T-cell (primary cell): ENCODE measurements at places on chromosomes 7 and 10.

- no peak overlapping the region for H3K27ac ChIP-seq
- DNase-seq: no peak
- no peaks in the 10 kb centered on the region for H3K36me3 ChIP-seq
- peaks cover 15% of the 10 kb centered on the region for H3K27me3 ChIP-seq
- no peak overlapping the region for H3K4me3 ChIP-seq
Observed at GRCh38 chr10:100076750-100077149, 4.9 kb downstream of the CPN1 start.

GRCh38 chr10:7480742-7481367 is 70.0 kb upstream of the SFMBT2 start:
- H3K4me1 ChIP-seq: peaks cover 74% of the 10 kb centered on the region
- no peak for DNase-seq
- H3K27ac ChIP-seq: peak overlapping the region; percentile 48
- no peaks in the 10 kb centered on the region for H3K27me3 ChIP-seq
- H3K36me3 ChIP-seq: no peaks in the 10 kb centered on the region

- peak; percentile 54 for DNase-seq
- H3K4me3 ChIP-seq: no peak overlapping the region
- H3K27ac ChIP-seq: no peak overlapping the region
- peaks cover 2% of the 10 kb centered on the region for H3K36me3 ChIP-seq
Observed at GRCh38 chr7:105760551-105761447, 115.6 kb downstream of the ATXN7L1 start.

GRCh38 chr7:42142089-42142488 is 94.9 kb downstream of the GLI3 start:
- no peak overlapping the region for H3K4me3 ChIP-seq
- no peaks in the 10 kb centered on the region for H3K4me1 ChIP-seq
- H3K27me3 ChIP-seq: no peaks in the 10 kb centered on the region
- no peaks in the 10 kb centered on the region for H3K36me3 ChIP-seq
- no peak for DNase-seq
- H3K27ac ChIP-seq: no peak overlapping the region

DNA sequence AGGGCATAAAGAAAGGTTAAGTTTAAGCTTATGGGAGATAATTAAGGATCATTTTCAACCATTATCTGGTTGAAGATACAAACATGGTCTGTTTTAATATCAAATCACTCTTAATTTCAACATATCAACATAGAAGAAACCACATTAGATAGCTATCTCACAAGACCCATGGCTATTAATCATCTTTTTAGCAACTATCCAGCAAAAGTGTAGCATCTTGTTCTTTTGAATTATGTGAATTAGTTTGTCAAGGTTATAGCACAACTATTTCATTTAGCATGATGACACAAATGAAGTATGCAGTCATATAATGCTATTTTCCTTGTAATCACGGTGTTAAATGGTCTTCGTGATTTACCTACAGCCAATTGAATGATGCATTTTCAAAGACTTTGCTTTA is 58.9 kb upstream of the PPP1R9A start:
- H3K27me3 ChIP-seq: no peaks in the 10 kb centered on the region
- DNase-seq: no peak
- H3K4me1 ChIP-seq: no peaks in the 10 kb centered on the region
- no peak overlapping the region for H3K4me3 ChIP-seq
- no peaks in the 10 kb centered on the region for H3K36me3 ChIP-seq

GRCh38 chr10:6866757-6867156 is 286.7 kb upstream of the PRKCQ start:
- no peak overlapping the region for H3K27ac ChIP-seq
- H3K27me3 ChIP-seq: peaks cover 6% of the 10 kb centered on the region
- H3K4me3 ChIP-seq: no peak overlapping the region
- DNase-seq: no peak
- no peaks in the 10 kb centered on the region for H3K36me3 ChIP-seq
- H3K4me1 ChIP-seq: no peaks in the 10 kb centered on the region

DNA sequence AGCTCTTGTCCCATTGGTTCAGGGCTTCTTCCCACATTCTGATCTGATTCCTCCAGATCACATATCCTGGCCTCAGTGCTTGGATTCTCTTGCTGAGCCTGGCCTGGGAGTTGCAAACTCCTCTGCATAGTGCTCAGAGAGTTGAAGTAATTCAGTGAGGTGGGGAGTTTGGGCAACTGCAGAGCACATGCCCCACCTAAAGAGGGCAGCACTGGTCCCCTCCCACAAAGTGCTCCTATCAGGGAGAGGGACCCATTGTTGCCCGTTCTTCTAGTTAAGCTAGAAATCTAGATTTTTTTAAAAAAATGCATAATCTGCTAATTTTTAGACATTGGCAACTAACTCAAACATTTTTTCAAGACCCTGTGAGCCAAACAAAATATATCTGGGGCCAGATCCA is 45.1 kb downstream of the CHN2 start:
- no peaks in the 10 kb centered on the region for H3K27me3 ChIP-seq
- H3K27ac ChIP-seq: no peak overlapping the region
- H3K4me3 ChIP-seq: no peak overlapping the region
- H3K36me3 ChIP-seq: no peaks in the 10 kb centered on the region
- peaks cover 3% of the 10 kb centered on the region for H3K4me1 ChIP-seq

DNA sequence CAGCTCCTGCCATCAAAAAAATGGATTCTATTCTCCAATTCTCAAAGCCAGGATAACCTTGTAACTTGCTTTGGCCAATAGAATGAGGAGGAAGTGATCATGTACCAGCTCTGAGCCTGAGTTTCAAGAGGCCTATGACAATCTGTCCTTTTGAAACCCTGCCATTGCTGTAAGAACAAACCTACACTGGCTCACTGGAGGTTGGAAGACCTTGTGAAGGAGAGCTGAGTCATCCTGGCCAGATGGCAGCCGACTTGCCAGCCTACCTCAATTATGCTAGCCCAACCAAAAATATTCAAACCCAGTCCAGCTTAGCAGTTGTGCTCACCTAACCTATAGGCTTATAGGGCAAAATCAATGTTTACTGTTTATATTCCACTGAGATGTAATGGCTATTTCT is 93.0 kb downstream of the HGF start:
- DNase-seq: no peak
- no peaks in the 10 kb centered on the region for H3K4me1 ChIP-seq
- H3K4me3 ChIP-seq: no peak overlapping the region
- no peaks in the 10 kb centered on the region for H3K27me3 ChIP-seq
- H3K36me3 ChIP-seq: no peaks in the 10 kb centered on the region
- H3K27ac ChIP-seq: no peak overlapping the region

DNA sequence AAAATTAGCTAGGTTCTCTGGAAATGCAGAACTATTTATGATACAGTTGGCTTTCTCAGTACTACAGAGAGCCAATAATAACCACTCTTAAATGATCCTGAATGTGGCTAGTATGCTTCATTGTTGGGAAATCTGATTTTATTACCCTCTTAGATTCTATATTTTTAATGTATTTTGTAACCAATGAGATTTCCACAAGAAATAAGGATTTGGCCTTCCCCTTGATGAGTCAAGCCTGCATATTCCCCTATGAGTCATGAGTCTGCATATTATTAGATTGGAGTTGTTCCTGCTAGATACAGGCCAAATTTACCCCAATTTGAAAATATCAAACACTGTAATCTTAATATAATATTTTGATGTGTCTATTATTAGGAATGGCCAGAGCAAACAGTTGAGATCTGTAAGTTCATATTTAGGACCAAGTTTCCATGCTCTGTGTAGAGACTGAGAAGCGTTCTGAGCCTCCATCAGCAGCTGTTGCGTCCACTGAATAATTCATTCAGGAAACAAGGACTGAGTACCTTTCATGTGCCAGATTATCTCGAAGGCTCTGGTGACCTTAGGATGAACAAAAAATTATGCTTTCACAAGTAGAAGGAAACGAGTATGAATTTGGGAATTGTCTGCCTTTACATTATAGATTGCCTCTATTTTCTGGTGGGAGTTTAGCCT is 793.4 kb downstream of the NRG3 start:
- no peaks in the 10 kb centered on the region for H3K4me1 ChIP-seq
- no peaks in the 10 kb centered on the region for H3K27me3 ChIP-seq
- no peak for DNase-seq
- no peaks in the 10 kb centered on the region for H3K36me3 ChIP-seq

GRCh38 chr7:143185551-143185950 is 2.3 kb downstream of the TAS2R39 start:
- H3K4me1 ChIP-seq: no peaks in the 10 kb centered on the region
- no peaks in the 10 kb centered on the region for H3K27me3 ChIP-seq
- DNase-seq: no peak
- H3K36me3 ChIP-seq: no peaks in the 10 kb centered on the region
- no peak overlapping the region for H3K4me3 ChIP-seq

DNA sequence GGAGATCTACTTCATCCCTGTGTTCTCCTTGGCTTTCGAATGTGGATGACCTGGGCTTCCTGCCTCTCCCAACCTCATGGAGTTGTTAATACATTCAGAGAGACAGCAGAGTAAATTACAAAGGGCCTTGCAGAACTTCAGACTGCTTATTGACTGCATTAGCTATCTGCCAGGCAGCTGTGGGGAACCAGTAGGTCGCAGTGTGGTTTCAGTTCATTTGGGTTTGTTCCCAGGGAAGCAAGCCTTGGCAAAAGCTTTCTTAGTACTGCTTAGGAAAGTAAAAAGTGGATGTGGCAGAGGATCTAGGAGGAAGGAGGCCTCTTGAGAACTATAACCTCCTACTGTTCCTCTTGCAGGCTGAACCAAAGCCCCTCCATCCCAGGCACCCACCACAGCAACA is 9.2 kb downstream of the NPFFR1 start:
- DNase-seq: no peak
- H3K27ac ChIP-seq: no peak overlapping the region
- H3K27me3 ChIP-seq: no peaks in the 10 kb centered on the region
- no peak overlapping the region for H3K4me3 ChIP-seq

DNA sequence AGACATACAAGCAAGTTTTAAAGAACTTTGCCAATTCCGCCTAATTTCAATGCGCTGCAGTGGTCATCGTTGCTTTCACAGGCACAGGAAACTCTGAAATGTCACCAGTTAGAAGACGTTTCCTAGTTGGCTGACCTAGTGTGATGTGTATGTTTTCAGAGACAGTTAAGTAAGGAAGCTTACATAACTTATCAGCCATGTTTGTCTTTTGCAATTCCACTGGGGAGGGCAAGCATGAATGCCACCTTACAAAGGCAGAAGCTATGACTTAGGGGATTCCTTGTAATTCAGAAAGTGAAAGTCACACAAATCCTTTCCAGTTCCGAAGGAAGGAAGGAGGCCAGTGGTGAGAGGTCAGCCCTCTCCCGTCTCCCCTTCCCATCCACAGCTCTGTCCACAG is 15.0 kb upstream of the NPS start:
- DNase-seq: no peak
- no peak overlapping the region for H3K4me3 ChIP-seq
- H3K27me3 ChIP-seq: no peaks in the 10 kb centered on the region
